ENCODE measurements at places on chromosomes 16 and 17. TPM values are rescaled to one million over a fixed set of nuclear protein-coding genes. Genes with fewer than 3 reads are reported as not detected.
A peak's percentile ranks its signal among the peaks of the same experiment; 100 is the strongest.

Gene ZNF385C
- not detected for total RNA-seq

Gene CCDC200
- total RNA-seq: 0.47 TPM

Gene DPEP2NB
- total RNA-seq: not detected

Gene PRSS8
- not detected for total RNA-seq

Gene RNU2-1
- 6,685 TPM for total RNA-seq

DNA sequence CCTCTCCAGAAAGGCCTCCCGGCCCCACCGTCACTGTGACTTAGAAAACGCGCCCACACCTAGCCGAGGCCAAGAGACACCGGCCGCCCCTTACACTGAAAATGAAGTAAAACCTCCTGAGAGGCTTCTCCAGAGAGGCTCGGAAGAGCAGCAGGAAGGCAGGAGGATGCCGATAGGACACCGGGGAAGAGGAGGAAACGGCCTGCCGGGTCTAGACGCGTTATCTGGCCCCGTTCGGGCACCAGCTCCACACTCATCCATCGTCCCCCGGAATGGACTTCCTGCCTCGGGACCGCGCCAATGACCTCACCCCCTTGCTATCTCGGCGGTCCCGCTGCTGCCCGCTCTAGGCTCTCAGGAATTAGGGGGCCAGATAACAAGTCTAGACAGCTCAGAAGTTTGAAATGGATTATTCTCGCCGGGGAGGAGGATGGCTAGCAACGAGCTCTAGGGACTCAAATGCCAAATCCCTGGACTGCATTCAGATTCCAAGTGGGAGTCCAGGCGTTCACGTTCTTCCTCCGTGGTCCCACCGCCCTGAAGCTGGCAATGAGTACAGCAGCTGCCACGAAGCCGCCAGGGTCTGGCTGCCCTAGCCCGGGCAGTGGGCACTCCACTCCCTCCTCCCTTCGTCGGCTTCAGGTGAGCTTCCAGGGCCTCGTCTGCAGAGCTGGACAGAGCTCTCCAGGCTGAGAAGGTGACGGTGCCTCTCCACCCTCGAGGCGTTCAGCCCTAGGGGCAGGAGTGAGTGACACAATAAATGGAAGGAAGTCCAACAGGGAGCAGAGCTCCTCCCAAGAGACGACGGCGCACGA lies 350.9 kb downstream of the FOXL1 start:
- no peak overlapping the region for H3K27ac ChIP-seq
- H3K4me3 ChIP-seq: no peak overlapping the region
- DNase-seq: no peak
- H3K36me3 ChIP-seq: no peaks in the 10 kb centered on the region

GRCh38 chr16:30602616-30603277 lies 7.4 kb downstream of the ZNF689 start:
- H3K27me3 ChIP-seq: no peaks in the 10 kb centered on the region
- peaks cover 12% of the 10 kb centered on the region for H3K4me1 ChIP-seq
- peaks cover 42% of the 10 kb centered on the region for H3K36me3 ChIP-seq
- H3K4me3 ChIP-seq: no peak overlapping the region
- DNase-seq: no peak
- peak overlapping the region; percentile 40 for H3K27ac ChIP-seq

DNA sequence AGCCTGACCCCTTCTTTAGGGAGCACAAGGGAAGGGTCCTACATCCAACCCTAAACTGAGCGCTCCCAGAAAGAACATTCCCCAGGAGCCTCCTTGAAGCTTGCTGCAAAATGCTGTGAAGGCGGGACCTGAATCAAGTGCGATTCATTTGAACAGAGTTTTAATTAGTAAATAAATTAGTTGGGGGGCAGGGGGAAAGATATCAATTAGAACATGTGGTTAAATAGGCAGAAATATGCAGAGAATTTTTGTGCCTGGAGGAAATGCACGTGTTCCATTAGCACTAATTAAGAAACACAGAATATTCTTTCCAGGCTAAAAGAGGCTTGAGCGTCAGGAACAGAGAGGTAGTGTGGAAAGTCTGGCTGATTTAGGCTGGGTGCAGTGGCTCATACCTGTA lies 38.5 kb upstream of the SHISA9 start:
- no peak overlapping the region for H3K27ac ChIP-seq
- H3K4me1 ChIP-seq: no peaks in the 10 kb centered on the region
- no peaks in the 10 kb centered on the region for H3K36me3 ChIP-seq

GRCh38 chr16:20887207-20887606 lies 13.0 kb downstream of the DCUN1D3 start:
- no peak overlapping the region for H3K27ac ChIP-seq
- no peak overlapping the region for H3K4me3 ChIP-seq
- peaks cover 33% of the 10 kb centered on the region for H3K36me3 ChIP-seq
- no peak for DNase-seq
- H3K4me1 ChIP-seq: peaks cover 31% of the 10 kb centered on the region
- H3K27me3 ChIP-seq: no peaks in the 10 kb centered on the region

- no peak overlapping the region for H3K27ac ChIP-seq
- no peaks in the 10 kb centered on the region for H3K27me3 ChIP-seq
- H3K36me3 ChIP-seq: peaks cover 1% of the 10 kb centered on the region
- no peak for DNase-seq
- peaks cover 49% of the 10 kb centered on the region for H3K4me1 ChIP-seq
Measured at GRCh38 chr16:29644973-29645693, 17.9 kb upstream of the SPN start.

DNA sequence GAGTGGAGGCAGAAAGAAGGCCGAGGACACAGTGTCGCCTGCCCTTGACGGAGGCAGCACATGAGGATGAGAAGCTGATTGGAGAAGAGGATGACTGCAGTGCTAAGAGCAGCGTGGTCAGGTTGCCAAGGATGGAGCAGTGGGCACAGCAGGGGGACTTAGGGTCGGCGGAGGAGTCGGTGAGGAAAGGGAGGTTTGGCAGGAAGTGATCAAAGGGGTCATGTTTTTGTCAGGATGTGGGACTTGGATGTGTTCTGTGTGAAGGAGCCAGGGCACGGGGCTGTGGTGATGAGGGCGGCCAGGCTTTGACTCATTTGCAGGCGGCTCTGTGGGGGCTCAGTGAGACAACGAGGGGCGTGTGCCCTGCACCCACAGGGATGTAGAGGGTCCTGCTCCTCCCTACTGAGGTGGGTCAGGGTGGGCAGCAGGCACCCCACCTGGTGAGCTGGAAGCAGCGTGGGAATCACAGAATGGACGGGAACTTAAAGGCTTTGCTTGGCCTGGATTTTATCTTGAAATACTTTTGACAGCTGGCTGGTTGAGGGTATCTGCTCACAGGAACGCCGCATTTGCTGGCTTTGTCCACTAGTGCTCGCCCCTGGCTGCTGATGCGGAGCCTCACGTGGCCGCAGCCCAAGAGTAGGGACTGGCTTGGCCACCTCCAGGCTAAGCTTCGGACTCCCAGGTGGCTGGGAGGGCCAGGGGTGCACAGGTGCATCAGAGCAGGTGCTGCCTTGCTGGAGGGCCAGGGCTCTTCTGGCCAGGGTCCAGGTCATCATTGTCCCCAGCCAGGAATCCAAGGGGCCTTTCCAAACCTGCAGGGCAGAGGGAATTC lies 6.0 kb downstream of the MPG start:
- H3K4me3 ChIP-seq: peak overlapping the region; percentile 58
- peaks cover 15% of the 10 kb centered on the region for H3K36me3 ChIP-seq
- no peak for DNase-seq
- H3K27ac ChIP-seq: peak overlapping the region; percentile 94
- H3K4me1 ChIP-seq: peaks cover 29% of the 10 kb centered on the region

DNA sequence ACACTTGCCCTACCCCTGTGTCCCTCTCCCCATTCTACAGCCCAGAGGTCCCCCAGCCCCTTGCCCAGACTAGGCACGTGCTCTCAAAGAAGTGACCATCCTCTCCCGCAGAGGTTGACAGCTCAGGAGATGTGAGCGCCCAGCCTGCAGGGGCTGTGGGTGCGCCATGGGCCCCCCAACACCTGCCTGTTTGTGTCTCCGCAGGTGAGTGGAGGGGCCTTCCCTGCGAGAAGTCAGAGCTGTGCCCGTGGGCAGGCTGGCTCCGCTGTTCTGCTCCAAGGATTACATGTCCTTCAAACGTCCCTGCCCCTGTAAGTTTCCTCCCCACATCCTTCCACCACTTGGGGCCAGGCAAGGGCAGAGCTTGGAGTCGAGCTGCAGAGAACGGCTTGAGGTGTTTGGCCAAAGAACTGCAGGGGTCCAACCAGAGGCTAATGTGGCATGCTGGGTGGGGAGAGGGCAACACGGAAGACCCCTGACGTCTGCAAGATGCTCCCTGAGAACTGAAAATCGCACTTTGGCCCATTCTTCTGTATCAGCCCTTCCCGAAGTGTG lies 10.4 kb downstream of the BEAN1 start:
- H3K4me1 ChIP-seq: no peaks in the 10 kb centered on the region
- H3K27me3 ChIP-seq: peaks cover 20% of the 10 kb centered on the region
- no peak overlapping the region for H3K27ac ChIP-seq
- no peak for DNase-seq
- H3K36me3 ChIP-seq: no peaks in the 10 kb centered on the region

GRCh38 chr17:82787081-82787848 lies 35.4 kb downstream of the TBCD start:
- no peak overlapping the region for H3K4me3 ChIP-seq
- no peak for DNase-seq
- H3K36me3 ChIP-seq: peaks cover 18% of the 10 kb centered on the region
- H3K27ac ChIP-seq: no peak overlapping the region
- no peaks in the 10 kb centered on the region for H3K4me1 ChIP-seq

- no peak for DNase-seq
- H3K4me1 ChIP-seq: peaks cover 49% of the 10 kb centered on the region
- H3K4me3 ChIP-seq: peak overlapping the region; percentile 58
- peaks cover 3% of the 10 kb centered on the region for H3K36me3 ChIP-seq
Measured at GRCh38 chr17:42673885-42674754, 2.7 kb downstream of the PLEKHH3 start.

GRCh38 chr16:74865922-74866598 lies 91.4 kb upstream of the FA2H start:
- H3K4me1 ChIP-seq: peaks cover 18% of the 10 kb centered on the region
- no peaks in the 10 kb centered on the region for H3K36me3 ChIP-seq
- H3K27ac ChIP-seq: no peak overlapping the region
- H3K4me3 ChIP-seq: no peak overlapping the region

DNA sequence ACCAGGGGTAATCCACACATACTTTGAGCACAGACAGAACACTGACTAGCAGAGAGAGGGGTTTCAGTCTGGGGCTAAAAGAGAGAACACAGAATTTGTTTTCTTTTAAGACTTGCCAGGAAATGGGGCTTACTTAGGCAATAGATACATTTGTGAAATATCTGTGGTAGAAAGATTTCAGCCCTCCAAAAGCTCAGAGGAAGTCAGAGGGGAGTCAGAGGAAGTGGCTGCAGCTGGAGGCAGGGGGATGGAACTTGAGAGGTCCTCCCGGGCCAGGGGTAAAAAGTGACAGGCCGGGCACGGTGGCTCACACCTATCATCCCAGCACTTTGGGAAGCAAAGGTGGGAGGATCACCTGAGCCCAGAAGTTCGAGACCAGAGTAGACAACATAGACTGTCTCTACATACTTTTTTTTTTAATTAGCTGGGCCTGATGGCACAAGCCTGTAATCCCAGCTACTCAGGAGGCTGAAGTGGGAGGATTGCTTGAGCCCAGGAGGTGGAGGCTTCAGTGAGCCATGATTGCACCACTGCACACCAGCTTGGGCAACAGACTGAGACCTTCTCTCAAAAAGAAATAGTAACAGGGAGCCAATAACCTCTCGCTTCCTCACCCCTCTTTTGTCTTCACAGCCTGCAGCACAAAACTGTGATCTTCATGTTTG lies 49.9 kb downstream of the NLRC5 start:
- peak; percentile 26 for DNase-seq
- peaks cover 75% of the 10 kb centered on the region for H3K4me1 ChIP-seq
- H3K36me3 ChIP-seq: peaks cover 70% of the 10 kb centered on the region
- H3K27me3 ChIP-seq: no peaks in the 10 kb centered on the region
- H3K4me3 ChIP-seq: peak overlapping the region; percentile 43

GRCh38 chr16:87984632-87985267 lies 33.5 kb downstream of the BANP start:
- DNase-seq: no peak
- peaks cover 52% of the 10 kb centered on the region for H3K36me3 ChIP-seq
- H3K27me3 ChIP-seq: no peaks in the 10 kb centered on the region
- H3K4me3 ChIP-seq: no peak overlapping the region
- peak overlapping the region; percentile 70 for H3K27ac ChIP-seq

GRCh38 chr17:20922128-20922670 lies 120.6 kb downstream of the USP22 start:
- no peaks in the 10 kb centered on the region for H3K4me1 ChIP-seq
- H3K27ac ChIP-seq: no peak overlapping the region

DNA sequence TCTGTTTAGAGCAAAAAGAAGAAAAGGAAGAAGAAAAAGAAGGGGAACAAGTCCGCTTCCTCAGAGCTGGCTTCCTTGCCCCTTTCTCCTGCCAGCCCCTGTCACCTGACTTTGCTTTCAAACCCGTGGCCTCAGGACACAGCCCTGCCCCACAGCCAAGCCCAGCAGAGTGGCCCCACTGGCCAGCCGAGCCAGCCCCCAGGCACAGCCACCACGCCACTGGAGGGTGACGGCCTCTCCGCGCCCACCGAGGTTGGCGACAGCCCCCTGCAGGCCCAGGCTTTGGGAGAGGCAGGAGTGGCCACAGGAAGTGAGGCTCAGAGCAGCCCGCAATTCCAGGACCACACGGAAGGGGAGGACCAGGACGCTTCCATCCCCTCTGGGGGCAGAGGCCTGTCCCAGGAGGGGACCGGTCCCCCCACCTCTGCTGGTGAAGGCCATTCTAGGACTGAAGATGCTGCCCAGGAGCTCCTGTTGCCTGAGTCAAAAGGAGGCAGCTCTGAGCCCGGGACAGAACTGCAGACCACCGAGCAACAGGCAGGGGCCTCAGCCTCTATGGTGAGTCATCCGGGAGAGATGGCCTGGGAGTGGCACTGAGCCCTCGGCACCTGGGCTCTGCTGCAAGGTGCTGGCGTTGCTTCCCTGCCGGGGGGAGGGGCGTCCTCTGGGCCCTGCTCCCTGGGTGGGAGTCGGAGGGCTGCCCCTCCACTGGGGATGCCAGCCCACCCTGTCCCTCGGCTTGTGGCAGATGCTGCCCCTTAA lies 27.3 kb downstream of the RNF213 start:
- H3K27ac ChIP-seq: peak overlapping the region; percentile 68
- DNase-seq: no peak
- H3K4me3 ChIP-seq: no peak overlapping the region
- no peaks in the 10 kb centered on the region for H3K27me3 ChIP-seq
- peaks cover 5% of the 10 kb centered on the region for H3K4me1 ChIP-seq
- H3K36me3 ChIP-seq: peaks cover 40% of the 10 kb centered on the region

Measured in activated T-helper 1 cell treated with anti-CD3 and anti-CD28 coated beads, Interleukin-12 subunit alpha, Interleukin-12 subunit beta, Interleukin-2, Interleukin-4 antibody, amounts not matched to agents 30 ng/mL and 10 ng/mL and 1 ng/mL, durations not matched to agents 14 hours and 24 hours and 36 hours (primary cell).